ENCODE measurements at places on chromosomes 5 and 9.
A peak's percentile ranks its signal among the peaks of the same experiment; 100 is the strongest.

- DNase-seq, result no peak
Measured at GRCh38 chr9:112042244-112042638, 132.9 kb downstream of the SUSD1 start.

GRCh38 chr5:154190595-154191304 lies at the start of gene GALNT10:
TSS of gene GALNT10 (plus strand) at chr5:154190733. CDS start at chr5:154190867, 134 bp downstream.
- DNase-seq, result peak; percentile 49

DNA sequence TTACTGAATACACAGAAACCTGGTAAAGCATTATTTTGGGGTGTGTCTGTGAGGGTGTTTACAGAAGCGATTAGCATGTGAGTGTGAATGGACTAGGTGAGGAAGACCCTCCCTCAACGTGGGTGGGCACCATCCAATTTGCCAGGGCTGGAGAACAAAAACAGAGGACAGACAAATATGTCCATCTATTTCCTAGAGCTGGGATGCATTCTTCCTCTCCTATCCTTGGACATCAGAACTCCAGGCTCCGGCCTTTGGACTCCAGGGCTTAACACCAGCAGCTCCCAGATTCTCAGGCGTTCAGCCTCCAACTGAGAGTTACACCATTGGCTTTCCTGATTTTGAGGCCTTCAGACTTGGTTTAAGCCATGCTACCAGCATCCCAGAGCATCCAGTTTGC lies 65.8 kb upstream of the CHD1 start:
- no peak for DNase-seq

- no peak for DNase-seq
Measured at GRCh38 chr5:166509085-166509484, 1782.4 kb upstream of the WWC1 start.

DNA sequence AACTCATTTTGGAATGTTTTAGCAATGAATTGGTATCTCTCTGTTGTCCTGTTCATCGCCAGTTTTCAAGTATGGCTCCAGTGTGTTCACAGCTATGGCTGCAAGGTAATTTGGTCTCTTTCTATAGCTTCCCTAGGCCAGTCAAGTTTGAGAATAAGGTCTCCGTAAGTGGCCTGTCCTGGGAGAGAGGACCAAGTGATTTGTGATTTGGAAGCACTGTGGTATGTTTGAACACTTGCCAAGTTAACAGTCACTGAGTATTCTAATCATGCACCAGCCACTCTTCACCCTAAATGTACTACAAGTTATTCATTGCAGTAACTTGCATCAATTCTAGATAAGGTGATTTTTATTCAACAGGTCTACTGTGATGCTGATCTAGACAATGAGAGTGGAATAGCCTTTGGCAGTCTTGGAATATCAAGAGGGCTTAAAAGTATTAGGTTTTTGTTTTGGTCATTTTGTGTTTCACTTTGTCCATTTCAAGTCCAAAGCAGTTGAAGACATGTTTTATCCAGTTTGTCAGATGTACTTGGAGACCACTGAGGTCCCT lies 41.1 kb downstream of the G3BP1 start:
- DNase-seq, result peak; percentile 17

GRCh38 chr9:95966306-95966705 lies 90.8 kb downstream of the ERCC6L2 start:
- no peak for DNase-seq

DNA sequence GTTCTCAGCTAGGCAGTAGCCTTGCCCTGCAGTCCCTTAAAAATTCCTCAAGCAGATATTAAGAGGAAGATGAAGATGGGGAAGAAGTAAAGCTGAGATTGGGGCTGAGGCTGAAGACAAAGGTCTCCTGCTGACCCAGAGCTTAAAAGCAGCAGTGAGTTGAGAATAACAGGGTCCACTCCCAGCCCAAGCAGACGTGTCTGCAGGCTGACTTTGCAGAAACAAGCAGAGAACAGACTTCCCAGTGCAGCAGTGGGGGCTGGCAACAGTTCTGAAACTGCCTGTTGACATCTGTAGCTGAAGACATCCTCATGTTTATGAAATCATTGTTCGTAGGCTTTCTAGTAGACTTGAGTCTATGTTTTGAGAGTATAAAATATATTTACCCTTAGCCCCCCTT lies 1.1 kb downstream of the CTXN3 start:
- DNase-seq, result no peak

DNA sequence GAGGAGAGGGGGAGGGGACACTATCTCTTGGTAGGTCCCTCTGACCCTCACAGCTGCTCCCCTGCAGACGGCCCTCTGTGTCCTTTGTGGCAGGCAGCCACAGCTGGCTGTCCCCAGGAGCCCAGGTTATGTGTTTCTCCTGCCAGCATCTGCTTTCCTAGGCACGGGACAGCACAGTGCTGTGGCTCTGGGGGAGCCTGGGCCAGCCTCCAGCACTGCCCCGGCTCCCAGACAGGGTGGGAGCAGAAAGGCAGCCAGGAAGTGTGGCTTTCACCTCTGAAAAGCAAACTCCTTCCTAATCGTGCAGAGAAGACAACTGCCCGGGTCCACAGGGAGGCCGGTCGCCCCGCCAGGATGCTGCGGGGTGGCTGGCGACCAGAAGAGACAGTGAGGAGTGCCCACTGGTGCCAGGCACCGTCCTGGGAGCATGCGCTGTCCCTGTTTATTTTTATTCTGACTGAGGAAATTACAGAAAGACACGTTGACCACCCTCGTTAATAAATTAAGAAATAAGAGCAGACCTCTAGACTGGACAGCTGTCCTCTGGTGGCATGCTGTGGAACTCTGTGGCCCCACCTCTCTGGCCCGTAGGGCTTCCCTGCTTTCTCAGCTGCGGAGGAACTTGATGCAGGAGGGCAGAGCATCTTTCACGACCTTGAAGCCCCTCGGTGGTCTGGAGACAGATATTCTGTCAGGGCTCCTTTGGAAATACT lies 240.3 kb downstream of the FANCC start:
- no peak for DNase-seq

- no peak for DNase-seq
Measured at GRCh38 chr5:81786991-81787390, 36.1 kb upstream of the SSBP2 start.

GRCh38 chr5:154559398-154560276 lies 81.6 kb upstream of the HAND1 start:
- no peak for DNase-seq

DNA sequence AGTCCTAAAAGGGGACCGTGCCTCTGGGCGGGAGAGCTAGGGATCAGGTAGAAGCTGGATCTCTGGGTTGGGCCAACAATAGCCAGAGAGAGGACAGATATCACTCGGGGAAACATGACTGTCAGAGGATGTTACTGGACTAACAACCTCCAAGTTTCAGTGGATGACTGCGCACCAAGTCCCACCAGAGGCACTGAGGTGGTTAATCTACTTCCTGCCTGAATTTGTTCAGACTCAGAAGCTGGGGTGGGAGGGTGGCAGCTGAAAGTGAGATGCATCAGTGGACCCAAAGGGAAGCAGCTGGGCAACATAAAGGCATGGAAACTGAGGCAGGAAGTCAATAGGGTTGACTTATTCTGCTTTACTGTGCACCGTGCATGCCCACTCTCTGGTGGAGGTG lies 130.1 kb upstream of the SLC44A1 start:
- DNase-seq, result no peak

DNA sequence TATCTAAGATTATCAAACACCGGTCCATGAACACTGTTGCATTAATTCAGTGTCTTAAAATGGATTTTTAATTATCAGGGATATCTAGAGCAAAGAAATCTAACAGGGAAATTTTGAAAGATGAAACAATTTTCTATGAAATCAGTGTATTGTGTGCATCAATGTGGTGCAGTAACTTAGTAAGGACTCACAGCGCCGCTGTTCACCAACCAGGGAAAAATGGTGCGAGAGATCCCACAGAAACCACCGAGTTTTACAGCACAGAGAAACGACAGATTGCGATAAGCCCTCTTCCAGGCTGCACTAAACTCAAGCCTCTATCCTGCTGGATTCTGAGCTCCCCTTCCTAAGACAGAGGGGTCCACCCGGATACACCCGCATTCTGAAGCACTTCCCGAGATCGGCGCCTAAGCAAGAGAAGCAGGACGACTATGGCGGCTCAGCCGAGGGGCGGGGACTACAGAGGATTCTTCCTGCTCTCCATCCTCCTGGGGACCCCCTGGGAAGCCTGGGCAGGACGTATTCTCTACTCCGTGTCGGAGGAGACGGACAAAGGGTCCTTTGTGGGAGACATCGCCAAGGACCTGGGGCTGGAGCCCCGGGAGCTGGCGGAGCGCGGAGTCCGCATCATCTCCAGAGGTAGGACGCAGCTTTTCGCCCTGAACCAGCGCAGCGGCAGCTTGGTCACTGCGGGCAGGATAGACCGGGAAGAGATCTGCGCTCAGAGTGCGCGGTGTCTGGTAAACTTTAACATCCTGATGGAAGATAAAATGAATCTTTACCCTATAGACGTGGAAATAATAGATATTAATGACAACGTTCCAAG lies at the start of gene PCDHGA7:
Gene PCDHGA7 (plus strand): TSS at position 274 of the 826 bp plus-strand sequence. CDS start 158 bp downstream, at position 432.
- no peak for DNase-seq

GRCh38 chr9:134323741-134324358 lies 2.4 kb upstream of the RXRA start:
- no peak for DNase-seq
